Gastrocnemius medialis (tissue), 4 donors: ENCODE measurements at places on chromosomes 6 and 20. TPM values are rescaled to one million over a fixed set of nuclear protein-coding genes. Genes with fewer than 3 reads are reported as not detected.

GRCh38 chr6:51865996-51866395, 221.4 kb downstream of the PKHD1 start:
- H3K4me3 ChIP-seq = no peak overlapping the region
- no peak for DNase-seq
- H3K4me1 ChIP-seq = no peaks in the 10 kb centered on the region
- no peaks in the 10 kb centered on the region for H3K36me3 ChIP-seq

DNA sequence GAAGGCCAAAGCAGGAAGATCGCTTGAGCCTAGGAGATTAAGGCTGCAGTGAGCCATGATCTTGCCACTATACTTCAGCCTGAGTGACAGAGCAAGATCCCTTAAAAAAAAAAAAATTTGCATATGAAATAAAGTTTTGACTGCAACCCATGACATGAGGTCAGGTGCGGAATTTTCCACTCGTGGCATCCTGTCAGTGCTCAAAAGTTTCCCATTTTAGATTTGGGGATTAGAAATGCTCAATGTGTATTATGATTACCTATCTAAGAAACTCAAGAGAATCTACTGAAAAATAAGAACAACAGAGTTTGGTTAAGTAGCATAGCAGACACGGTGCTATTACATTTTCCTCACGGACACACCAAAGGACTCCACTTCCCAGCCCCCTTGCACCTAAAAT, 11.7 kb downstream of the SLC23A2 start:
- H3K4me1 ChIP-seq = no peaks in the 10 kb centered on the region
- H3K36me3 ChIP-seq = no peaks in the 10 kb centered on the region
- DNase-seq = no peak
- no peak overlapping the region for H3K27ac ChIP-seq

- H3K4me3 ChIP-seq = no peak overlapping the region
- H3K36me3 ChIP-seq = no peaks in the 10 kb centered on the region
- no peak for DNase-seq
- no peak overlapping the region for H3K27ac ChIP-seq
- H3K27me3 ChIP-seq = peaks cover 28% of the 10 kb centered on the region
- H3K4me1 ChIP-seq = peaks cover 32% of the 10 kb centered on the region
These were observed 1.1 kb upstream of the GRM4 start for GRCh38 chr6:34146801-34147592.

Gene RCAN2
- total RNA-seq = 38.1 TPM

Gene NKX2-4
- total RNA-seq = not detected

GRCh38 chr20:34155836-34156235, 43.8 kb upstream of the EIF2S2 start:
- H3K4me3 ChIP-seq = no peak overlapping the region
- no peaks in the 10 kb centered on the region for H3K27me3 ChIP-seq
- no peak for DNase-seq
- H3K27ac ChIP-seq = no peak overlapping the region

Gene CD40
- 13.0 TPM for total RNA-seq

GRCh38 chr6:41824571-41825569, 37.4 kb downstream of the TOMM6 start:
- DNase-seq = no peak
- H3K4me1 ChIP-seq = no peaks in the 10 kb centered on the region
- H3K4me3 ChIP-seq = no peak overlapping the region
- no peaks in the 10 kb centered on the region for H3K27me3 ChIP-seq
- no peak overlapping the region for H3K27ac ChIP-seq

Gene GFRAL
- total RNA-seq = not detected

- no peaks in the 10 kb centered on the region for H3K27me3 ChIP-seq
- H3K36me3 ChIP-seq = no peaks in the 10 kb centered on the region
- no peak for DNase-seq
- no peak overlapping the region for H3K4me3 ChIP-seq
These were observed 208.6 kb downstream of the MOXD1 start for GRCh38 chr6:132192631-132193030.

DNA sequence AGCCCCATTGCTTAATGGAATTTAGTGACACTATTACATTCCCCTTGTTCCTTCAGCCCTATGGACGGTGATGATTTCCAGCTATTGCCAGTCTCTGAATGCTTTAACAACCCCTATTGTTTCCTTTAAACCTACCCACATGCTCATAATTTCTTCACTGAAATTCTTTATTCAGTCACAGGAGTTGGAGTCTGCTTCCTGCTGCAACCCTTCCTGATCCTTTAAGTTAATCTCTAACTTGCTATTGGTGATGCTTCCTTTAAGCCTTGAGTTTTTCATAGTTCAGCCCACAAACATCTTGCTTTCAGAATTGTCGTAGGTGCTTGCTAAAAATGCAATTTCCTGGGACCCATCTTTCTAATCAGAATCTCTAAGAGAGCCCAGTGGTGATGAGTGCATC, 66.3 kb upstream of the TNFAIP3 start:
- no peaks in the 10 kb centered on the region for H3K27me3 ChIP-seq
- no peak overlapping the region for H3K4me3 ChIP-seq
- no peak overlapping the region for H3K27ac ChIP-seq
- no peak for DNase-seq
- no peaks in the 10 kb centered on the region for H3K4me1 ChIP-seq

GRCh38 chr20:23340524-23340923, 10.1 kb upstream of the NXT1 start:
- no peaks in the 10 kb centered on the region for H3K36me3 ChIP-seq
- no peak overlapping the region for H3K4me3 ChIP-seq
- H3K27ac ChIP-seq = no peak overlapping the region

DNA sequence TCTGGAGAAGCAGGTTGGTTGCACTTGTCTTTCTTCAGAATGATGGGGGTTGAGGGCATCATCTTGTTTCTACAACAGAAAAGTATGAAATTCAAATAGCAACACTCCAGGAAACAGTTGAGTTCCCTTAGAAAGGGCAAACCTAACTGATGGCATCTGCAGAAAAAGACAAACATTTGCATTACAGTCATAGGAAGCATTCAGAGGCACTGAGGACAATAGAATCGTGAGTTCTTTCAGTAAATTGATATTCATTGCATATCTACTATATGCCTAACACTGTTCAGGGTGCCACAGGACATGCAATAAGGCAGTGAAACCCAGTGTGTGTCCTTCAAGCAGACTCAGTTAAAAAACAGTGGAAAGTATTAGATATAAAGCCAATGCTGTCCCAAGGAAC, 41.1 kb upstream of the OPN5 start:
- no peaks in the 10 kb centered on the region for H3K36me3 ChIP-seq
- no peak for DNase-seq
- peaks cover 17% of the 10 kb centered on the region for H3K4me1 ChIP-seq

DNA sequence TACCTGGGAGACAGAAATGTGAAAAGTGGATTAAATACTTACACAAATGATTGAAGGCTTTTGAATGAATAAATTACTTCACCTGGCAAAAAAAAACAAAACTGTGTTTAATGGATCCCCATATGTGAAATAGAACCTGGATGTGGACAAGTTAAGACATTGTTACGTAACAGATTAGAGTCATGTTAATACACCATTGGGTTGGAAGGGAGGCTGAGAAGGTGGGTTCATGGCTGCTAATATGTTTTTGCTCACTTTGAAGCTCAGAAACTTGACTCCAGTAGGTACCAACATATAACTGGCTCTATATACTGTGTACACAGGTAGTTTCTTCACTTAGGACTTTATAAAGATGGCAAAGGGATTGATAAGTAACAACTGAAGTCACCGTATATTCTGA, 21.4 kb upstream of the TENT5A start:
- H3K4me1 ChIP-seq = no peaks in the 10 kb centered on the region
- H3K27ac ChIP-seq = no peak overlapping the region
- H3K36me3 ChIP-seq = no peaks in the 10 kb centered on the region
- no peaks in the 10 kb centered on the region for H3K27me3 ChIP-seq

Gene TOX2
- total RNA-seq = not detected

DNA sequence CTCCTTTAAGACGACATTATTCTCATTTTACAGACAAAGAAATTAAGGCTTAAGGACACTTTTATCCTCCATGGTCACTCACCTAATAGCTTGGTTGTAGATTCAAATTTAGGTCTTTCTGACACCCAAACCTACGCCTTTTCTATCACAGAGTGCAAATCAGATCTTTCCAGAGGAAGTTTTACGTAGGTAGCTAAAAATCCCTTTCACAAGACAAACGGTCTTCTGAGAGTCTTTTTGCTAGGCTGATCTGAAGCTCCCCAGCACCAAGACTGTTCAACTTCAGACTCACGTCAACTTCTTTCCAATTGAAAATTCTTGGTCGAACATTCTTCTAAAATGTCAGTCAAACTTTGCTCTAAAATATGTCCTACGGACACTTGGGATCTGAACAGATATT, 46.5 kb downstream of the BLOC1S5 start:
- no peak for DNase-seq
- H3K27ac ChIP-seq = no peak overlapping the region
- H3K4me3 ChIP-seq = no peak overlapping the region
- no peaks in the 10 kb centered on the region for H3K4me1 ChIP-seq
- no peaks in the 10 kb centered on the region for H3K36me3 ChIP-seq

DNA sequence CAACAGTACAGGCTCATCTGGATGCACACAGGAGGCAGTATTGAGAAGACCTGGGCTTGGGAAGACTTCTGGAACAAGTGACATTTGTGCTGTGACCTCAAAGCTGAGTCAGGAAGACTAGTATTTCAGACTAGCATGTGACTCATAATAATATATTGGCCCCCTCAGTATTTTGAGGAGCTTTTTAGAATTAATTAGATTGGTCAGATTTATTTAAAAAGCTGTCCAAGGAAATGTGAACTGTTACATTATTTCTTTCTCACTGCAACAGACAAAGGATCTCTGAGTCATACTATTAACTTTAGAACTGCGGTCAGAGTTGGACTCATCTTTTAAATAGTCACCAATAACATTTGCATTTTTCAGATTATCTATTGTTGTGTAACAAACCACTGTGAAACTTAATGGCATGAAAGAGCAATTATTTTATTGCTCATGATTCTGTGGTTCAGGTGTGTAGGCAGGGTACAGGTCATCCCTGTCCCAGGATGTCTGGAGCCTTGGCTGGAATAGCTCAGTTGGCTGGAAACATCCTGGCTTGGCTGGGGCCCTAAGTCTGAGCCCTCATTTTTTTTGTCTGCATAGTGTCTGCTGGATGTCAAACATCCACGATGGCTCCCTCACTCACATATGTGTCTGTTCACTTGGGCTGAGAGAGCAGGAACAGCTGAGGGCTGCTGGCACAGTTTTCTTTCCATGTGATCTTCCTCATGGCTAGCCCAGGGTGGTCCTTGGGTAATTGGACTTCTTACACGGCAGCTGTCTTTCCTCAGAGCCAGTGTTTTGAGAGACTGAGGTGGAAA, 46.9 kb downstream of the MAP3K4 start:
- H3K36me3 ChIP-seq = no peaks in the 10 kb centered on the region
- peaks cover 15% of the 10 kb centered on the region for H3K4me1 ChIP-seq
- H3K4me3 ChIP-seq = no peak overlapping the region
- no peaks in the 10 kb centered on the region for H3K27me3 ChIP-seq
- peak overlapping the region; percentile 67 for H3K27ac ChIP-seq

Gene CAGE1
- total RNA-seq = not detected

Gene RBBP8NL
- total RNA-seq = not detected

- no peak for DNase-seq
- H3K4me3 ChIP-seq = no peak overlapping the region
- H3K4me1 ChIP-seq = no peaks in the 10 kb centered on the region
- H3K27me3 ChIP-seq = no peaks in the 10 kb centered on the region
These were observed 54.5 kb downstream of the RIPOR3 start for GRCh38 chr20:50636601-50637540.

- no peak overlapping the region for H3K27ac ChIP-seq
- H3K4me3 ChIP-seq = no peak overlapping the region
- H3K27me3 ChIP-seq = no peaks in the 10 kb centered on the region
These were observed 46.7 kb upstream of the CLIC5 start for GRCh38 chr6:46062312-46062711.

DNA sequence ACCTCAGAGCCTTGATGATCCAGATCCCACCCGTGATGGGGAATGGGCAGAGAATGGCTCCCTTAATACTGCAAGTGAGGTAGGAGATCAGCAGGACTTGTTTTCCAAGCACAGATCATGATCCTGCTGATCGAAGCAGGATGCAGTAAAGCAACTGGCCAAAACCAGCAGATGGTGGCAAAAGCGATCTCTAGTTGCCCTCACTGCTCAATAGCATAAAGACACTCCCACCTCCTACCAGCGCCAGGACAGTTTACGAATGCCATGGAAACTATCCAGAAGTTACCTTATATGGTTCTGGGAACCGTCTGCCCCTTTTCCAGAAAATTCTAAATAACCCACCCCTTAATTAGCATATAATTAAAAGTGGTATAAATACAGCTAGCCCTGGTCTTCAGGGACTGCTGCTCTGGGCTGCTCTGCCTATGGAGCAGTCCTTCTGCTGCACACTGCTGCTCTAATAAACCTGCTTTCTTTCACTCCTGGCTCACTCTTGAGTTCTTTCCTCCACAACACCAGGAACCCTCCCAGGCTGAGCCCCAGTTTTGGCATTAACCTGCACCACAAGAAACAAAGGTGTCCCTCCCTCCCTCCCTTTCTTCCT, 415.8 kb downstream of the PREX1 start:
- H3K36me3 ChIP-seq = no peaks in the 10 kb centered on the region
- DNase-seq = no peak
- no peak overlapping the region for H3K27ac ChIP-seq
- H3K4me1 ChIP-seq = no peaks in the 10 kb centered on the region
- H3K4me3 ChIP-seq = no peak overlapping the region

DNA sequence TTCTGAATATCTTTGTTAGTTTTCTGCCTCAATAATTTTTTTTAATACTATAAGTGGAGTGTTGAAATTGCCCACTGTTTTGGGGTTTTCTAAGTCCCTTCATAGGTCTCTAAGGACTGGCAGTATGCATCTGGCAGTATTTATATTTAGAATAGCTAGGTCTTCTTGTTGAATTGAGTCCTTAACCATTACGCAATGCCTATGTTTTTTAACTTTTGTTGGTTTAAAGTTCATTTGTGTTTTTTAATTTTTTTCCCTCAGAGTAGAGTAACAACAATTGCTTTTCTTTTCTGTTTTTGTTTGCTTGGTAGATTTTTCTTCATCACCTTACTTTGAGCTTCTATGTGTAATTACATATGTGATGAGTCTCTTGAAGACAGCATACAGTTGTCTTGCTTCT, 375.9 kb upstream of the EYS start:
- H3K27ac ChIP-seq = no peak overlapping the region
- H3K36me3 ChIP-seq = no peaks in the 10 kb centered on the region

DNA sequence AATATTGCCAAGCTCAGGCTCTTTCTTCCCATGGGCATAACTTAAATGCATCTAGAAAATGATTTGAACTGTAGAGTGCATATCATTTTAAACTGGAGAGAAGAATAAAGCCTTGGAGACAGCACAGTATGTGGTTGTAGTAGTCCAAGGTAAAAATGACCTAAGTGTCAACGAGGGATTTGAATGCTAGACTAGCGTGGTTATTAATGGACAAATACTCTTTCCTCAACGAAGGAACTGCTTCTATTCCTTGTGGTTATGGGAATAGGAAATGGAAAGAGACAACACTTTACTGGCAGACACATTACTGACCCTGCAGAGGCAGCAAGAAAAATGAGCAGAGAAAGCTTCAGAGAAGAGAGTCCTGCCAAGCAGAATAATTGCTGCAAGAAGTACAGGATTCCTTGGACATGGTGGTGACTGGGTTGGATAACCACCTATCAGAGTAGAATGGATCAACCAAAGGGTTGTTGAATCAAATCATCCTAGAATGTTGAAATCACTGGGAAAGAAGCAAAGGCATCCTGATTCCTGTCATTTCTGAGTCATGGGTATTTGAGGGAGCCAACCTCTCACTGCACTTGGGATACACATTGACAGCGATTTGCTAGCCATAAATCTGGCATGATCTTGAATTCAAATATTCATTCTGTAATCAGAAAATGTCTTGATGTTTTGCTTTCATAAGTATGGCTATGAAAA, 258.1 kb upstream of the EPHA7 start:
- DNase-seq = no peak
- no peaks in the 10 kb centered on the region for H3K36me3 ChIP-seq
- no peak overlapping the region for H3K27ac ChIP-seq
- H3K4me3 ChIP-seq = no peak overlapping the region
